ENCODE measurements at places on chromosomes 7 and 10. TPM values are rescaled to one million over a fixed set of nuclear protein-coding genes. Genes with fewer than 3 reads are reported as not detected.

CALHM3 gene
- total RNA-seq: not detected

PDE1C gene
- 0.12 TPM for total RNA-seq

FZD8 gene
- 20.2 TPM for total RNA-seq

ANXA8 gene
- total RNA-seq: 0.12 TPM

DGKB gene
- 10.8 TPM for total RNA-seq

CALCR gene
- not detected for total RNA-seq

PTPRE gene
- total RNA-seq: 0.22 TPM

GIMAP4 gene
- 0.44 TPM for total RNA-seq

ADAMTS14 gene
- total RNA-seq: 4.0 TPM

SEMA3E gene
- total RNA-seq: 2.0 TPM

All from uterine smooth muscle cell (primary cell).